ENCODE measurements at places on chromosomes 4 and X. TPM values are rescaled to one million over a fixed set of nuclear protein-coding genes. Genes with fewer than 3 reads are reported as not detected.

BANK1 gene
- 1.3 TPM for total RNA-seq

GRID2 gene
- not detected for total RNA-seq

CYLC1 gene
- total RNA-seq: not detected

ITM2A gene
- total RNA-seq: 13.8 TPM

ZNF711 gene
- total RNA-seq: 1.6 TPM

SPANXA2 gene
- total RNA-seq: not detected

NHS gene
- 2.5 TPM for total RNA-seq

SLC10A4 gene
- total RNA-seq: not detected

TMPRSS11F gene
- total RNA-seq: 12.4 TPM

PNMA6A gene
- total RNA-seq: 0.12 TPM

DCLK2 gene
- 0.40 TPM for total RNA-seq

SMIM10 gene
- 0.84 TPM for total RNA-seq

DUX4 gene
- total RNA-seq: 0.56 TPM

ZMAT1 gene
- total RNA-seq: 0.36 TPM

ART3 gene
- not detected for total RNA-seq

DNA sequence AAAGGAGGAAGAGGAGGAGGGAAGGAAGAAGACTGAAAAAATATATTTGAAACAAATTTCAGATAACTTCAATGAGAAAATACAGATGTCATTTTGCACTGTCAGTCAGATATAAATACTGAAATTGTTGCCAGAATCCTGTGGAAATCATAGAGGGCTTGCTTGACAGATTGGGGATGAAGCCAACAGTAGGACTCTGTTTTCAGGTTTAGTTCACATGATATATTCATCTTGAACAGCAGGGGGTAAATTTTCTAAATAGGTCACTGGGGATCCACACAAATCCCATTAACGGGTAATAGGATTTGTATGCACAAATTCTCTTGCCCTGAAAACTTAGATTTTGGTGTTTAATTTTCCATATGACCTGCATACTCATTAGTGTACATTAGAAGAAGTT lies 103.3 kb upstream of the PCDH18 start:
- ATAC-seq: no peak

DNA sequence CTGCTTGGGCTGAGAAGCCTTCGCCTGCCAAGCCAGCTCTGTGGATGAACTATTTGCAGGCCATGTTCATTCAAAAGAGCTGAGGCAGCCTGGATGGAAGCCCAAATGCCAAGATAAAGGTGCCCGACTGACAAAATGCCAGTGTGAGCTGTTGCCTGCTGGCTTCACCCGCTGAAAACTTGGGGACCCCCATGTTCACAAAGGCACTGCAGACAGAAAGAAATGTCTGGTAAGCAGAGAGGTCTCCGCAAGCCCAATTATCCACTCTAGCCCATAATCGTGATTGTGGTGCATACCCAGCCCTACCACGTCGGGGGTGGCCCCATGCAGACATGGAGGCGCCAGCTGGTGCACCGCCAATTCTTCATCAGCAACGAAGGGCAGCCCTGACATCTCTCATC lies 13.0 kb upstream of the SMIM20 start:
- no peak for ATAC-seq

DNA sequence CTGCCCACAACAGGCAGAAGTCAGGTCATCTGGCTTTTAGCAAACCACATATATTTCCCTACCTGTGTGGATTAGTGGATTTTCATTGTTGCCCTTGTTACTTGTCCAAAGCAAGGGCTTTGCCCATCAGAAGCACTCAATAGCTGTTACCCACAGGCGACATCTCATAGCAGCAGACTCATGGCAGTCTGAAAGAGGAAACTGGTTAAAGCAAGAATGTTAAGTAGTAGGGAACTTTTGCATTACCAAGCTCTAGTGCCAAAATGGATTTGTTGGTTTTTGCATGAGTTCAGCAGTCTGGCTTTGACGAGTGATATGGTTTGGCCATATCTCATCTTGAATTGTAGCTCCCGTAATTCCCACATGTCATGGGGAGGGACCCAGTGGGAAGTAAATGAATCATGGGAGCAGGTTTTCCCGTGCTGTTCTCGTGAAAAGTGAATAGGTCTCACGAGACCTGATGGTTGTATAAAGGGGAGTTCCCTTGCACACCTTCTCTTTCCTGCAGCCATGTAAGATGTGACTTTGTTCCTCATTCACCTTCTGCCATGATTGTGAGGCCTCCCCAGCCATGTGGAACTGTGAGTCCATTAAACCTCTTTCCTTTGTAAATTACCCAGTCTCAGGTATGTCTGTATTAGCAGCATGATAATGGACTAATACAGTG lies 107.9 kb downstream of the GPR143 start:
- ATAC-seq: no peak

GRCh38 chr4:92101737-92102172 lies 202.0 kb upstream of the GRID2 start:
- peak; percentile 91 for ATAC-seq

GRCh38 chr4:182369211-182369610 lies 126.0 kb downstream of the TENM3 start:
- ATAC-seq: no peak

- no peak for ATAC-seq
Measured at GRCh38 chr4:163217505-163217904, 50.8 kb upstream of the NAF1 start.

GRCh38 chr4:53431052-53431451 lies 53.6 kb downstream of the FIP1L1 start:
- no peak for ATAC-seq

- no peak for ATAC-seq
Measured at GRCh38 chr4:159312236-159312635, 209.4 kb downstream of the RAPGEF2 start.

DNA sequence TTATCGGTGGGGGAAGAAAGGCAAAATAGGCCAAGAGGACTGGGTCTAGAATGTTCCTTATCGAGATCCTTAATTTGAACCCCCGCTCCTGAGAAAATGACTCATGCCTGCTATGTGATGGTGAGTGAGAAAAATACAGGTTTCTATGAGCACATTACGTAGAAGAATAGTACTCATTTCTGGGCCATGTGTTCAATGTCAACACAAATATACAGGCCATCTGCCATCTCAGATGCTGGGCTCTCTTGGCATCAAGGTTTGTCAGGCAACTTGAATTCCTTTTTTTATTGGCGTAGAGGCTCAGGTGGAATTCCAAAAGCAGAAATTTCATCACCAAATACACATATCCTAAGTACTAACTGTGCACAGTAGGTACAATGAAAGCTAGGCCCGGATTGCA lies 81.4 kb upstream of the TRIM2 start:
- no peak for ATAC-seq

- ATAC-seq: peak; percentile 86
Measured at GRCh38 chr4:40325406-40326019, 9.6 kb upstream of the CHRNA9 start.

DNA sequence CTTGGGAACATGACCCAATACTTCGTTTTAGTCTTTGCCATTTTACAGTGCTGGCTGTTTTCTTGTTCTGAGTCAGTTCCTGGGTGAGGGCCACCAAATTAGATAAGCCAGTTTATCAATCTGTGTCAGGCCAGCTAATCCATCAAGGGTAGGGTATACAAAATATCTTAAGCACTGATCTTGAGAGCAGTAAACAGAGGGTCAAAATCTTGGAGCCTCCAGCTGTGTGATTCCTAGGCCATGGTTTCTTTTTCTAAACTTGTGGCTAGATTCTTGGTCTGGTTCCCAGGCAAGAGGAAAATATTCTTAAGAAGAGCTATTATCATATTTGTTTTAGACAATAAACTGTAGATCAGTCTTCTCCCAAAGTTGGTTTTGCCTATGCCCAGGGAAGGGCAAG lies 1396.6 kb upstream of the PABPC4L start:
- ATAC-seq: no peak
